Hematopoietic multipotent progenitor cell treated with erythropoietin and hydrocortisone succinate and interleukin-3 and kit ligand, for 15 days (in vitro differentiated cells): ENCODE measurements at places on chromosomes 12 and 14.
A peak's percentile ranks its signal among the peaks of the same experiment; 100 is the strongest.

- no peak for DNase-seq
Measured at GRCh38 chr12:104452087-104452486, 4.7 kb upstream of the CHST11 start.

GRCh38 chr14:61218157-61218556, 63.0 kb downstream of the TMEM30B start:
- DNase-seq = no peak

DNA sequence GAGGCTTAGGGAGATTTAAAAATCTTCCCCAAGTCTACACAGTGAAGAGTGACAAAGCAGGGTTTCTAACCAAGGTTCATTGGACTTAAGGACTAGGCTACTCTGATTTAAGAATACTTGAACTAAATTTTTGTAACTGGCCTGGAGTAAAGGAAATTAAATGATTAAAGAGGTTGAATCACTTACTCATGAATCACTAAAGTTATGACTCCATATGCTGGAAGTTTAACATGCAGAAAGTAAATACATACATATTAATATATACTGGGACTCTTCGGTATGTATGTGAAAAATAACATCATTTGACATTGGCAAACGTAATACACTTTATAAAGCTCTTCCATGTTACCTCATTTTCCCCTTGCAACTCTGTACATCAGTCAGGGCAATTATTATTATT, 322.9 kb downstream of the KCNH5 start:
- DNase-seq = no peak

DNA sequence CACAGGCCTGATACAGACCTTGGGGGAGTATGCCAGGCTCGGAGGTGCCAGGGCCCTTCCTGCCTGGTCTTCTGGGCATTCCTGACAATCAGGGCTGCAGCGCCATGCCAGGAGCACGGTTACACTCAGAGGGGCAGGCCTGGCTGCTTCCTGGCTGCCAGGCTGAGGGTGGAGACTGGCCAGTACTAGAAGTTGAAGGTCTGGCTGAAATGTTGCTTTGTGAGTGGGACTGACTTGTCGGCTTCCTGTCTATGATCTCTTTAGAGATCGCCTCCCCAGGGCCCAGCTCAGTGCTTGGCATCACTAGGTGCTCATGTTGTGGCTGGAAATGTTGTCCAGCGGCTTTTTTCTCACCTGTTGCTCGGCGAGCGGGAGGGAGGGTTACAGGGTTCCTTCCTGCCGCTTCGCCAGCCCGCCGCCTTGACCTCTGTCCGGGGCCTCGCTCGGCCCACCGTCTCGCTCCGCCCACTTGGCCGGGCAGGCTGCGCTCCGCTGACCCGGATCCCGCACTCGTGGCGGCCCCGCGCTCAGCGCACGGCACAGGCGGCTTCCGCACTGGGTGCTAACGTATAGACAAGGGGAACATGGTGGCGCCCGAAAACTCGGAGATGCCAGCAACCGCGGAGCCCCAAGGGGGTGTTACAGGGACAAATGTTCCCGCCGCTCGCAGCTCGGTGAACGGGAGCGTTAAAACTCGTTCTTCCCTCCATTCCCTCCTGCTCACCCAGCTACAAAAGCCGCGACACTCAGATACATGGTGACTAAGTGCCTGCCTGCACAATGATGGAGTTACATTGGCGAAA, 32.6 kb downstream of the PAPLN start:
- no peak for DNase-seq

DNA sequence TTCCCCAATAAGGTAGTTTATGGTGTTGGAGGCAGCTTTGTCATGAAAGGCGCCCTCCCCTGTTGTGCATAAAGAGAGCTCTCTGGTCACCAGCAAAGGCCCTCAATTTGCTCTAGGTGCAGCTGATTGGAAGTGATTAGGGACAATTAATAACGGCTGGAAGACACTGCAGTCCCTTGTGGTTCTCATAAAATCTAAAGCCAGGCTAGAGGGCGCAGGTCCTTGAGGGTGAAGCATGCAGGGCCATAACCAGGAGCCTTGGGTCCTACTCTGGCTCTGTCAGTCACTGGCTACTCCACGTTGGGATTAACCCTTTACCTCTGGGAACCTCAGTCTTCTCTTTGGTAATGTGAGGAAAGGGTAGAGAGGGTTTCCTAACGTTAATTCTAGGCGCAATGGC, 1.9 kb downstream of the DAAM1 start:
- peak; percentile 23 for DNase-seq

- DNase-seq = no peak
Measured at GRCh38 chr12:62296001-62296400, 35.8 kb downstream of the USP15 start.

DNA sequence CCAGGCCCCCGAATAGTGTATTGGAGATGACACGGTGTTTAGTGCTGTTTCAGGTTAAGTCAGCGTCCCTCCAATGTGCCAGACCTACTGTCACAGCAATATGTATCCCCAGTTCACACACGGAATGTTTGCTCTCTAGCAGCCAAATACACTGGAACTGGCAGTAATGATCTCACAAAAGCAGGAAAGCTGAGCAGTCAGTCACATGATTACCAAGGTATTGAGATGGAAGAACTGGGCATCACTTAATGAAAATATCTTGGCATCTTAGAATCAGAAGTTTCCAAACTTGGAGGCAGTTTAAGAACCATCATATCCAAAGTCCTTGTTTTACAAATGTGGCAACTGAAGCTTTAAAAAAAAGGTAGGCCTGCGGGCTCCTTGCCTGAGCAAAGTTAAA, 23.3 kb downstream of the NINJ2 start:
- no peak for DNase-seq

DNA sequence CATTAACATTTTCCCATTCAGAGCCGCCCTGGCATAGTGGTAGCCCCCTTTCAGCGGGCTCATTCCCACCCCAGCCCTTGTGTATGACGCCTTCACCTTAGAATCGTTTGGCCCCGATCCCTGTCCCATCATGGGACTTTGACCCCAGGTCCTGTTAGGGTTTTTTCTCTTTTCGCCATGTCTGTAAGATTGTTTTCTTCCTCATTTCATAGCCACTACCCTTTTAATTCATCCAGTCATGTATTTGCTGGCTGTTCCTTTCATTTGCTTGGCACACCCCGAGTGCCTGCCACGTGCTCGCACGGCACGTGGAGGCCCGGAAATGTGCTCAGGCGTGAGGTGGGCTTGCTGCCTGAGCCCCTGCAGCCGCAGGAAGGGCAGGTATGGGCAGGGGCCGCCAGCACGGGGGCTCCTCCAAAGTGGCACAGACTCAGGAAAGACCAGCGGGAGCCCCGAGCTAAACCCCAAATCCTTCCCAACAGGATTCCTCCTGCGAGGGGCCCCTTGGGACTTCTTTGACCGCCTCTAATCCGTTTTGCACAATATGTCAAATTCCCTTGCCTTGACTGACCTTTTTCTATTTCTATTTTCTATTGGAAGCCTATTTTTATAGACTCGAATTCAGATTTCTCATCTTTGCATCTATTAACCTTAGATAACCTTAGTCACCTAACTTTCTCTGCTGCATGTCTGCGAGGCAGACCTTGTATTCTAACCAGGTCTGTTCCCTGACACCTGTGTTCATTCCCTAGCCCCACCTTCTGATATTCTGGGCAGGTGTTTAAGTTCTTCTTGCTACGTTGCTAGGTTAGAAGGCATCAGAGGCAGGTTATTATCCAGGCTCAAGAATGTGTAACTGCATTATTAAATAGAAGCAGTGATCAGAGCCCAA, 114.8 kb downstream of the EML1 start:
- DNase-seq = no peak

DNA sequence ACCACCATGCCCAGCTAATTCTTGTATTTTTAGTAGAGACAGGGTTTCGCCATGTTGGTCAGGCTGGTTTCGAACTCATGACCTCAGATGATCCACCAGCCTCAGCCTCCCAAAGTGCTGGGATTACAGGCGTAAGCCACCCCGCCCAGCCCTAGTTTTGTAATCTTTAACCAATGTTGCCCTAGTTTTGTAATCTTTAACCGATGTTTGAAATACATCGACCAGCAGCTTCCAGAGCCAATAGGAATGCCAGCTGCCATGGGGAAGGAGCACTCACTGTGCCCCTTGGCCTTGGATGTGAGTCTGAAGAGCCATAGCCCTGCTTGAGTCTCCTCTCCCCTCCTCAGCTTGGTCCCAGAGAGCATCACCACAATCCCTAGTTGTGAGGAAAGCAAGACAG, 209.3 kb upstream of the RGS6 start:
- no peak for DNase-seq

DNA sequence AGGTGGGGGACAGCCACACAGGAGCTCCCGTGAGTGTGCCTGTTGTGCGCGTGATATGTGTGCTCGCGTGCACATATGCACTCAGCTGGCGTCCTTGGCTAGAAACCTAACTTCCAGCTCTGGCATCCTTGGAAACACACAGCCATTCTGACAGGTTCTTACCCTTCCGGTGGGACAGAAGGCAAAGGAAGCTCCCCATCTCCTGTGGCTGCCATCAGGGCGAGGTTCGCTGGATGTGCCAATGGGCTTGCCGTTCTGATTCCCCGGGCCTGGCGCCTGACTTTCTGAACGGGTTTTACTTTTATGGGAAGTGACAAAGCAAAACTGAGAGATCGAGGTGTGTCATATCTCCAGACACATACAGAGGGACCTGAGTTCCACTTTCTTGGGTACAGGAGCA, 124.7 kb downstream of the PAPOLA start:
- no peak for DNase-seq

DNA sequence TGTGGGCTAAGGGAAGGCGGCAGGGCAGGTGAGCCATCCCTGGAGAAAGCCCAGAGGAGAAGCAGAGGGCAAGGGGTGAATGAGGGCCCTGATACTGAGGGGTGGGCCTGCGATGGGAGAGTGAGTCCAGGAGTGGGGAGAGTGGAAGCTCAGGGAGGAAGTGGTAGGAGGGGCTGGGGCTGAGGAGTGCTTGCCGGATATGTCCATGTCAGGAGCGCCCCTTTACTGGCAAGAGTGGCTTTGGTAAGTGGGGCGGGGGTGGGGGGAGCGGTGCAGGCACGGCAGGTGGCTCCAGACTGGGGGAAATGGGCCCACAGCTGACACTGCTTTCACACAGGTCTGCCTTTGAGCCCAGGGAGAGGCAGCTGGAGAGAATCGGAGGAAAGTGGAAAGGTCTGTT, 86.4 kb upstream of the GPR68 start:
- DNase-seq = no peak

- DNase-seq = no peak
Measured at GRCh38 chr14:66910311-66910840, 278.9 kb upstream of the GARIN2 start.
